ENCODE measurements at places on chromosomes 5 and 9. TPM values are rescaled to one million over a fixed set of nuclear protein-coding genes. Genes with fewer than 3 reads are reported as not detected.
A peak's percentile ranks its signal among the peaks of the same experiment; 100 is the strongest.

- H3K27ac ChIP-seq, result peak overlapping the region; percentile 84
- H3K4me3 ChIP-seq, result peak overlapping the region; percentile 83
- DNase-seq, result no peak
- peaks cover 24% of the 10 kb centered on the region for H3K4me1 ChIP-seq
Measured at GRCh38 chr5:177445917-177446199, 756 bp upstream of the PRR7 start.

- H3K4me3 ChIP-seq, result no peak overlapping the region
- H3K36me3 ChIP-seq, result no peaks in the 10 kb centered on the region
- no peaks in the 10 kb centered on the region for H3K27me3 ChIP-seq
- no peaks in the 10 kb centered on the region for H3K4me1 ChIP-seq
- no peak overlapping the region for H3K27ac ChIP-seq
- no peak for DNase-seq
Measured at GRCh38 chr5:159294921-159295320, 31.8 kb downstream of the UBLCP1 start.

- H3K27me3 ChIP-seq, result no peaks in the 10 kb centered on the region
- peaks cover 48% of the 10 kb centered on the region for H3K4me1 ChIP-seq
- H3K36me3 ChIP-seq, result peaks cover 4% of the 10 kb centered on the region
- no peak for DNase-seq
Measured at GRCh38 chr5:81724108-81724507, 26.8 kb downstream of the SSBP2 start.

DNA sequence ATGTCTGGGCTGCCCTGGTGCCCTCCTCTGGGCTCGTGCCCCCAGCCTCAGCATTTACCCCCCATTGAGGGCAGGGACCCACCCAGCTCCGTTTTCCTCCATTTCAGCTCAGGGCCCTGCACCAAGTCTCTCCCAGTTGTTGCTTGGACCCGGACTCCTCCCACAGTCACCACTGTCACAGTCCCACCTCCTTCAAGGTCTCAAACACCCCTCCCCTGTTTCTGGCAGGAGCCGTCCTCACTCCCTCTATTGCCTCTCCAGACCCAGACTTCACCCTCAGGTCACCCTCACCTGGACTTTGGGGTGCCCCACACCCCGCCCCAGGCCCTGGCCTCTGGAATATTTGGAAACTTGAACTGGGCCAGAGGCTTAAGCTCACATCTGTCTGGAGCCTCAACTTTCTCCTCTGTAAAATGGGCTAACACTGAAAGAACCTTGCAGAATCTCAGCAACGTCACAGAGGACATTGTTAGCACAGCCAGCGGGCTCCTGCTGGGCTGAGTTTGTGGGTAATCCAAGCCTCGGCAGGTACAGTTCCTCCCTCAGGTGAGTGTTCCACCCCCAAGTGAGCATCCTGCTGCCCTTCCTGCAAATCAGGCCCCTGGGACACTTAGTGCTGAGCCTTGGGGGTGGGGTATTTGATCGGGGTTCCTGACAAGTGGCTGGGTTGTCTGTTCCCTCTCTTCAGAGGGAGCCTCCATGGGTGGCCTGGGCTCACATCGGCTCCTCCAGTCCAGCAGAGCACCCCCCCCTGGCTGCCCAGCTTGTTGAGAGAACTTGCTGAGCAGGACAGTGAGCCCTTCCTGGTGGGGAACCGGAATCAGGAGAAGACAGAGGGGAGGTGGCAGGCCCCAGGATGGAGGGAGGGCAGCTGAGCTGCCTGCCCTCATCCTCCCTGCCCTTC, 130.1 kb downstream of the C9orf50 start:
- no peaks in the 10 kb centered on the region for H3K36me3 ChIP-seq
- H3K4me3 ChIP-seq, result peak overlapping the region; percentile 85
- peaks cover 62% of the 10 kb centered on the region for H3K4me1 ChIP-seq
- H3K27ac ChIP-seq, result peak overlapping the region; percentile 98
- no peaks in the 10 kb centered on the region for H3K27me3 ChIP-seq

DNA sequence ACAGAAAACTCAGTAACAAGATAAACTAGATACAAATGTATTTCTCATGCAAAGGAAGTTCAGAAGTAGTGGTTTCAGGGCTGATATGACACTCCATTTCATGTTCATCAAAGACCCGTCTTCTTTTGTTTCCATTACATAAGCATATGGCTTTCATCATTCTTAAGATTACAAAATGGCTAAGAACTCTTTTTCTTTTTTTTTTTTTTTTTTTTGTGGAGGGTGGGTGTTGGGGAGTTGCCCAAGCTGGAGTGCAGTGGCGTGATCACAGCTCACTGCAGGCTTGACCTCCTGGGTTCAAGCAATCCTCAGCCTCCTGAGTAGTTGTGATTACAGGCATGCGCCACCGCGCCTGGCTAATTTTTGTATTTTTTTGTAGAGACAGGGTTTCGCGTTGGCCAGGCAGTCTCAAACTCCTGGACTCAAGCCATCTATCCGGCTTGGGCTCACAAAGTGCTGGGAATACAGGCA, 22.0 kb upstream of the PTBP3 start:
- peaks cover 15% of the 10 kb centered on the region for H3K4me1 ChIP-seq
- no peak for DNase-seq
- H3K27me3 ChIP-seq, result no peaks in the 10 kb centered on the region
- no peak overlapping the region for H3K4me3 ChIP-seq
- H3K27ac ChIP-seq, result no peak overlapping the region

DNA sequence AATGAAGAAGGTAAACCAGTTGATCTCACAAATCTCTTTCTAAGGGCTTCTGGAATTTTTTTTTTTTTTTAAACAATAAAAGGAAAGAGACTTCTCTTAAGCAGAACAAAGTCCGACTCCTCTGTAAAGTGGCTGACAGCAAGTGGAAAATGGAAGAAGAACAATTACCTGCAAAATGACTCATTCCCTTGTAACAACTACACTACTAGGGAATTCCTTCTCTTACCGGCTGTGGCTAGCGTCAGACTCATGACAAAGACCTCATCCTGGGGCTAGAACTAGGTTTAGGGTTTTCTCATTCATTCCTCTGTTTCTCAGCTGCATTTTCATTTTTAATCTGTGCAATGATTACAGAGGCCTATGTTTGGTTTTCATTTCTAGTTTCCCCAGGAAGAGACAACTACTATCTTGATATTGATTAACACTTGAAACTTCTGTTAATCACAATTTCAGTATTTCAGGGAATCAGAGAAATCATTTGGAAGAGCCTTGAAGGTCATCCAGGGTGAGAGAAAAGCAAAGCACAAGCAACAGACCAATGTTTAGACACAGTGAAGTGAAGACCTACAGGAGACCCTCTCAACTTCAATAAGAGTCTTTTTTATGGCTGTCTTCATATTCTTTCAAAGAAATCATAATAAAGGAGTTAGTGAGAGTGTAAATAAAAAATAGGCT, 437.9 kb downstream of the RAB3C start:
- no peak for DNase-seq
- H3K36me3 ChIP-seq, result peaks cover 38% of the 10 kb centered on the region
- no peaks in the 10 kb centered on the region for H3K27me3 ChIP-seq
- H3K4me1 ChIP-seq, result peaks cover 27% of the 10 kb centered on the region
- H3K4me3 ChIP-seq, result peak overlapping the region; percentile 13

C5orf58 gene
- total RNA-seq, result not detected

ANKRD18A gene
- 4.3 TPM for total RNA-seq
